Lung (tissue), 17 donors: ENCODE measurements at places on chromosomes 16 and 17. TPM values are rescaled to one million over a fixed set of nuclear protein-coding genes. Genes with fewer than 3 reads are reported as not detected.

Gene NPIPB6
- total RNA-seq = 6.1 TPM

Gene CACNG3
- not detected for total RNA-seq

Gene PLEKHH3
- total RNA-seq = 23.9 TPM

Gene ACADVL
- total RNA-seq = 679 TPM

Gene TSPAN10
- 4.7 TPM for total RNA-seq

DNA sequence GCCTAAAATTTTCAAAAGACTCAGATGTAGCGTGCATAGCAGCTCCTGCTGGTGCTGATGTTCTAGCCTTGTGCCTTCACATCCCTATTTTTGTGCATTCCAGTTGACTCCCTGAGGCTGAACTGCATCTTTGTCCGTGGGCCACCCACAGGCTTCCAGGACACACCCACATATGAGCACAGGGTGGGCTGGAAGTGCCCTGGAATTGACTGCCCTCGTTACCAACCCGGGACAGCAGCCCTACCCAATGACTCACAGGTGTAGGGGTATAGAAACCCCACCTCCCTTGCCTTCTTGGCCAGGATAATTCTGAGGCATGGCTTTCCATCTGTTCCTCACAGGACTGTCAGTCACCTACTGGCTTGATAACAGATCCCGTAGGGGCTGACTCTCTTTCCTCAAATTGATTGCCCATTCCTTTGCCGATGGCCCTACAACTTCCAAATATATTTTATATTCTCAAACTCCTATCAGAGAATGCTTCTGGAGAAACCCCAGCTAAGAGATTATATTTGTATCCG, 65.9 kb upstream of the CDH13 start:
- H3K27ac ChIP-seq = no peak overlapping the region
- H3K27me3 ChIP-seq = no peaks in the 10 kb centered on the region
- no peaks in the 10 kb centered on the region for H3K36me3 ChIP-seq
- no peak for DNase-seq

- no peak overlapping the region for H3K4me3 ChIP-seq
- DNase-seq = no peak
- no peak overlapping the region for H3K27ac ChIP-seq
- H3K27me3 ChIP-seq = no peaks in the 10 kb centered on the region
- no peaks in the 10 kb centered on the region for H3K4me1 ChIP-seq
- no peaks in the 10 kb centered on the region for H3K36me3 ChIP-seq
Measured at GRCh38 chr16:46790599-46791270, 40.2 kb downstream of the C16orf87 start.

GRCh38 chr16:85051067-85051581, 23.5 kb downstream of the KIAA0513 start:
- H3K36me3 ChIP-seq = no peaks in the 10 kb centered on the region
- peaks cover 44% of the 10 kb centered on the region for H3K4me1 ChIP-seq
- no peak overlapping the region for H3K27ac ChIP-seq
- H3K4me3 ChIP-seq = no peak overlapping the region
- DNase-seq = no peak

GRCh38 chr17:73419881-73420280, 108.1 kb upstream of the CDC42EP4 start:
- no peak for DNase-seq
- H3K27ac ChIP-seq = no peak overlapping the region
- H3K36me3 ChIP-seq = peaks cover 6% of the 10 kb centered on the region
- no peaks in the 10 kb centered on the region for H3K4me1 ChIP-seq
- no peak overlapping the region for H3K4me3 ChIP-seq
- no peaks in the 10 kb centered on the region for H3K27me3 ChIP-seq

DNA sequence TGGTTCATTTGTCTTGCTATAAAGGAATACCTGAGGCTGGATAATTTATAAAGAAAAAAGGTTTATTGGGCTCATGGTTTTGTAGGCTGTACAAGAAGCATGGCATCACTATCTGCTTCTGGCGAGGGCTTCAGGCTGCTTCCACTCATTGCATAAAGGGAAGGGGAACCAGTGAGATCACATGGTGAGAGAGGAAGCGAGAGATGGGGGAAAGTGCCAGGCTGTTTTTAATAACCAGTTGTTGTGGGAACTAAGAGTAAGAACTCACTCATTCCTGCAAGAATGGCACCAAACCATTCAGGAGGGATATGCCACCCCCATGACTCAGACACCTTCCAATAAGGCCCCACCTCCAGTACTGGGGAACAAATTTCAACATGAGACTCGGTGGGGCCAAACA, 24.3 kb downstream of the SPECC1 start:
- H3K4me3 ChIP-seq = no peak overlapping the region
- no peaks in the 10 kb centered on the region for H3K27me3 ChIP-seq
- no peak for DNase-seq

- no peaks in the 10 kb centered on the region for H3K4me1 ChIP-seq
- no peaks in the 10 kb centered on the region for H3K36me3 ChIP-seq
Measured at GRCh38 chr16:57600952-57601580, 27.4 kb upstream of the ADGRG1 start.

DNA sequence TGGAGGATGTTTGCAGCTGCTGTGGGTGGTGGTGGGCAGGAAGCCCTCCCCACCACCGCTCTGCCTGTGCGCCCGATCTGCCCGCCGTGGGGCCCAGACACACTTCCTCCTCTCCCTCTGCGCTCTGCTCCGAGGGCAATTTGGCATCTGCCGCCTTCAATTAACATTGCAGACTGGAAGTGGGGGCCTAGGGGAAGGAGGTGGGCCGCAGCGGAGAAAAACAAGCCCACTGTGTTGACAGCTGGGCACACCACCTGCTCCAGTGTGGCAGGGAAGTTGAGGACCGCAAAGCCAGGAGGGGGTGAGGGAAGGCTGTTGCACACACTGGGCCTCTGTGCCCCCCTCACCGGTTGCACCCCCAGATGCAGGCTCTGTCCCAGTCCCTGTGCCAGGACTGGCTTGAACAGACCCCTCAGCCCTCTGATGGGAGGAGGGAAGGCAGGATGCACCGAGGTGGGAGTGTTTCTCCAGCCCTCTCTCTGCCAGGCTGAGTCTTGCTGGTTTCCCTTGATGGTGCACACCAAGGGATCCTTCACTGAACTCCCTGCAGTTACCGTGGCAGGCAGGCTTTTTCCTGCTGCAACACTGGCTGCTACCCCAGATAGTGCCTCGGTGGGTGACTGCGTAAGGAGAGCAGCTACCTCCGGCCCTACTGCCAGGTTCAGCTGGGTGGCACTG, 72.8 kb upstream of the MED9 start:
- DNase-seq = no peak
- H3K4me1 ChIP-seq = no peaks in the 10 kb centered on the region
- no peaks in the 10 kb centered on the region for H3K36me3 ChIP-seq
- H3K4me3 ChIP-seq = no peak overlapping the region
- H3K27me3 ChIP-seq = no peaks in the 10 kb centered on the region

- H3K27me3 ChIP-seq = no peaks in the 10 kb centered on the region
- no peaks in the 10 kb centered on the region for H3K36me3 ChIP-seq
- no peaks in the 10 kb centered on the region for H3K4me1 ChIP-seq
Measured at GRCh38 chr16:48447940-48448536, 62.8 kb upstream of the SIAH1 start.

DNA sequence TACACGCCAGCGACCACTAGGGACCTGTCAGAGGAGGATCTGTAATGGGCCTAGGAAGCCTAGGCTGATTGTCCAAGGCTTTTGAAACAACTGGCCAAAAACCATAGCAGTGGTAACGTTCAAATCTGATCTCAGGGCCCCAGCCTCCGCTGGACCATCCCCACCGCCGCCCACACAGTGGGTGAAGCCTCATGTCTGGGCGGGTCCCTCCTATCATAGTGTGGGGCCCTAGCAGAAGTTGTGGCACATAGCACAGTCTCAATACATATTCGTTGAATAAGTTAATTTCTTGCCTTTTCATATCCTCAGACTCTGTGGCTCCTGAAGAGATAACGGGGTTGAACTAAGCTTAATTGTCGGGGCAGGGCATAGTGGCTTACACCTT, 818 bp downstream of the DPH1 start:
- peak overlapping the region; percentile 76 for H3K27ac ChIP-seq
- H3K4me1 ChIP-seq = peaks cover 4% of the 10 kb centered on the region
- H3K27me3 ChIP-seq = peaks cover 12% of the 10 kb centered on the region
- peaks cover 4% of the 10 kb centered on the region for H3K36me3 ChIP-seq
- peak overlapping the region; percentile 97 for H3K4me3 ChIP-seq
- DNase-seq = no peak

GRCh38 chr17:310111-311010, 42.2 kb downstream of the RPH3AL start:
- H3K36me3 ChIP-seq = no peaks in the 10 kb centered on the region
- DNase-seq = no peak
- H3K27me3 ChIP-seq = no peaks in the 10 kb centered on the region
- no peak overlapping the region for H3K27ac ChIP-seq
- no peak overlapping the region for H3K4me3 ChIP-seq
- H3K4me1 ChIP-seq = peaks cover 4% of the 10 kb centered on the region

GRCh38 chr17:66633317-66633965, 201.5 kb upstream of the CACNG5 start:
- H3K27ac ChIP-seq = no peak overlapping the region
- H3K4me3 ChIP-seq = no peak overlapping the region
- H3K4me1 ChIP-seq = peaks cover 3% of the 10 kb centered on the region
- no peaks in the 10 kb centered on the region for H3K36me3 ChIP-seq
- H3K27me3 ChIP-seq = no peaks in the 10 kb centered on the region

DNA sequence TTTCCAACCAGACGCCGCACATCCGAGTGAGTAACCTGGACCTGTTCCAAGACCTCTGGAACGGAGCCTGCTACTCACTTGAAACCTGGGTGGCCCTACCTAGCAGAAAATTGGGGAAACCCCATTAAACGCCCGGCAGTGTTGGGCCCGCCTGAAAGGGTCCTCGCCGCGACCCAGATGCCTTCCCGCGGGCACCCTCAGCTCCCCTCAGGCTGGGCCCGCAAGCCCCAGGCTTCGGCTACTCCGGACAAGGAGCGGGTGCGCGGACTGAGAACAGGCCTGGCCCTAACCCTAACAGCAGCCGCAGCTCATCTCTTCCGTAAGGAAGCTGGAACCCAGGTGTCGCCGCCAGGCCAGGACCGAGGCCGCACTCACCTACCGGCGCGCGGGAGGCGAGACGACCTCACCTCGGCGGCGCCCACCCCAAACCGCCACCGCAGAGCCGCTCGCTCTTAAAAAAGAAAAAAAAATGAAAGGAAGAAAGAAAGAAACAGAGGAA, 344 bp downstream of the PSME3IP1 start:
- peak overlapping the region; percentile 94 for H3K27ac ChIP-seq
- peaks cover 4% of the 10 kb centered on the region for H3K4me1 ChIP-seq
- peak overlapping the region; percentile 98 for H3K4me3 ChIP-seq
- DNase-seq = peak; percentile 71
- H3K27me3 ChIP-seq = no peaks in the 10 kb centered on the region

DNA sequence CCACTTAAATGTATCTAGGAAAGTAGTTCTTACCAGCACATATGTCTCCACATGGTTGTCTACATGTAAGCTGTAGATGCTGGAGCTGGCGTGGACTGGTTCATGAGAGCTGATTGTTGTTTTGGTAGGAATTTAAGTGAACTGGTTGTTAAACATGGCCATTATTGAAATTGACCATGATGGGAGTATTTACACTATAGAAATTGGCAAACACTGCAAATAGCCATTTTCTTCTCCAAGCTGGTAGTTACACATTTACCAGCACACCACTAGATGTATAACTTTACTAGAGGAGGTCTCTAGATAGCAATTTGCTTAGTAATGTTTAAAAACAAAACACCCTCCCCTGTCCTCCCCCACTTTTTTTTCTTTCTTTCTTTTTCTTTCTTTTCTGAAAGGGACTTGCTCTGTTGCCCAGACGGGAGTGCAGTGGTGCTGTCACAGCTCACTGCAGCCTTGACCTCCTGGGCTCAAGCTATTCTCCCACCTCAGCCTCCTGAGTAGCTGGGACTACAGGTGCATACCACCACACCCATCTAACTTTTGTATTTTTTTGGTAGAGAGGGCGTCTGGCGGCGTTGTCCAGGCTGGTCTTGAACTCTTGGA, 24.2 kb downstream of the IGSF6 start:
- no peak overlapping the region for H3K4me3 ChIP-seq
- no peak overlapping the region for H3K27ac ChIP-seq
- H3K27me3 ChIP-seq = no peaks in the 10 kb centered on the region
- H3K36me3 ChIP-seq = peaks cover 26% of the 10 kb centered on the region
- DNase-seq = no peak

GRCh38 chr16:50842589-50842988, 100.7 kb downstream of the CYLD start:
- no peak for DNase-seq
- no peak overlapping the region for H3K4me3 ChIP-seq
- H3K36me3 ChIP-seq = no peaks in the 10 kb centered on the region

- H3K4me1 ChIP-seq = no peaks in the 10 kb centered on the region
- peak; percentile 67 for DNase-seq
- H3K4me3 ChIP-seq = no peak overlapping the region
Measured at GRCh38 chr17:18217412-18218015, 7.9 kb upstream of the LLGL1 start.

DNA sequence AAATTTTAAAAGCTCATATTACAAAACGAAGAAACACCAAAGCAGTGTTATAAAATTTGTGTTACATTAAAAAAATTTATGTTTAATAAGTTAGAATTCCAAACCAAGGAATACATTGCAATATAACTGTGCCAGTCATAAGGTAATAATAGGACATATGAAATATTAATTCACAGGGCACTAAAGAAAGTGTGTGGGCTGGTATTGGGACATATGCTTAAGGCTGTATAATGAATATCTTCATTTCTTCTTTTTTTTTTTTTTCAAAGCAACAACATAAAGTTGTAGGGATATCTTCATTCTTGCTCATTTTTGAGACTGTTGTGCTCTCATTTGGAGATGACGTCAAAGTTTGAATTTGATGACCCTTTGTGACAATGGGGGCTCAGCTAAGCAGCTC, 17.5 kb upstream of the FBXO47 start:
- no peaks in the 10 kb centered on the region for H3K27me3 ChIP-seq
- no peak for DNase-seq
- no peaks in the 10 kb centered on the region for H3K36me3 ChIP-seq
- H3K27ac ChIP-seq = no peak overlapping the region
- H3K4me3 ChIP-seq = no peak overlapping the region

GRCh38 chr16:85360323-85361277, 248.3 kb upstream of the CIBAR2 start:
- peaks cover 4% of the 10 kb centered on the region for H3K36me3 ChIP-seq
- no peak overlapping the region for H3K4me3 ChIP-seq
- H3K27me3 ChIP-seq = no peaks in the 10 kb centered on the region
- H3K27ac ChIP-seq = no peak overlapping the region
- peaks cover 16% of the 10 kb centered on the region for H3K4me1 ChIP-seq

- no peak for DNase-seq
- peaks cover 17% of the 10 kb centered on the region for H3K4me1 ChIP-seq
- H3K27me3 ChIP-seq = no peaks in the 10 kb centered on the region
- H3K27ac ChIP-seq = no peak overlapping the region
- no peaks in the 10 kb centered on the region for H3K36me3 ChIP-seq
Measured at GRCh38 chr16:49773534-49774475, 82.1 kb downstream of the ZNF423 start.

GRCh38 chr17:32110596-32110995, 31.7 kb upstream of the RHOT1 start:
- H3K36me3 ChIP-seq = no peaks in the 10 kb centered on the region
- H3K4me3 ChIP-seq = no peak overlapping the region
- no peaks in the 10 kb centered on the region for H3K27me3 ChIP-seq
- H3K27ac ChIP-seq = no peak overlapping the region
- peaks cover 5% of the 10 kb centered on the region for H3K4me1 ChIP-seq

GRCh38 chr17:32567086-32567485, 80.3 kb downstream of the CDK5R1 start:
- no peaks in the 10 kb centered on the region for H3K4me1 ChIP-seq
- no peak for DNase-seq
- no peak overlapping the region for H3K4me3 ChIP-seq
- H3K27me3 ChIP-seq = no peaks in the 10 kb centered on the region
- H3K36me3 ChIP-seq = no peaks in the 10 kb centered on the region
- no peak overlapping the region for H3K27ac ChIP-seq
